K562 (cell line): ENCODE measurements at places on chromosomes 11 and 22. TPM values are rescaled to one million over a fixed set of nuclear protein-coding genes. Genes with fewer than 3 reads are reported as not detected.
A peak's percentile ranks its signal among the peaks of the same experiment; 100 is the strongest.

DNA sequence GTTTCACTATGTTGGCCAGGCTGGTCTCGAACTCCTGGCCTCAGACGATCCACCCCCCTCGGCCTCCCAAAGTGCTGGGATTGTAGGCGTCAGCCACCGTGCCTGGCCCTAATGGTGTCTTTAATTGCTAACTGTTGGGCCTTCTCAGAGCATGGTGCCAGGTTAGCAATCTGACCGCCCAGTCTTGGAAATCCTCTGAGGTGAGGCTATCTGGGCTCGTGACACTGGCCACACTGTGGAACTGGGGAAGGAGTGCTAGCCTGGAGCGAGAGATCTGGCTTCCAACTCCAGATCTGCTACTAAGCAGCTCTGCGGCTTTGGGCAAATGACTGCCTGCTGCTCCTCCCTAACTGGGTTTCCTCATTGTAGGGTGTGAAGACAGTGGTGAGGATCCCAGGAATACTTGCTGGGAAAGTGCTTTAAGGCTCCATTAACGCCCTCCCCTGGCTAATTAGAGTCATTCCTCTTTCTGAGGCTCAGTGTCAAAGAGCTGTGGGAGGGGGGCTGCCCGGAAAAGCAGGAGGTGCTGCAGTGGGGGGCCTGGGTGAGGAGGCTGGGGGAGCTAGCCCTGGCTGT, 35.4 kb downstream of the CHRDL2 start:
- no peak for DNase-seq

- DNase-seq = no peak
These were observed 26.1 kb downstream of the SNX19 start for GRCh38 chr11:130890039-130890745.

Gene FAM83F
- total RNA-seq = 0.07 and 0.13 TPM in 2 replicates

DNA sequence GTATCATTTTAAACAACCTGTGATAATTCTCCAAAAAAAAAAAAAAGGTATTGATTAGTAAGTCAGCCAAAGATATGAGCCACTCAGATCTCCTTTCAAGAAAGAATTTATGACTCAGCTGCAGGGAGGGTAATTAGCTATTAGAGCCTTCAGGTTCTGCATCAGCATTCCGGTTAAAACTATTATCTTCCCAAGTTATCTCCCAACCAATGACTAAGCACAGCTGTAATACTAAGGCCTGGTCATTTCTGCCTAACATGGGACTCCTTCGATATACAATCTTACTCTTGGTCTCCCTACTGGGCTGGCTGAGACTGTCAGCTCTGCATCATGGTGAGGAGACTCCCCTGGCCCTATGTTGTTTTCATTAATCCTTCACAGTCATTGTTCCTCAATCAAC, 60.4 kb downstream of the SBF2 start:
- DNase-seq = peak; percentile 3

DNA sequence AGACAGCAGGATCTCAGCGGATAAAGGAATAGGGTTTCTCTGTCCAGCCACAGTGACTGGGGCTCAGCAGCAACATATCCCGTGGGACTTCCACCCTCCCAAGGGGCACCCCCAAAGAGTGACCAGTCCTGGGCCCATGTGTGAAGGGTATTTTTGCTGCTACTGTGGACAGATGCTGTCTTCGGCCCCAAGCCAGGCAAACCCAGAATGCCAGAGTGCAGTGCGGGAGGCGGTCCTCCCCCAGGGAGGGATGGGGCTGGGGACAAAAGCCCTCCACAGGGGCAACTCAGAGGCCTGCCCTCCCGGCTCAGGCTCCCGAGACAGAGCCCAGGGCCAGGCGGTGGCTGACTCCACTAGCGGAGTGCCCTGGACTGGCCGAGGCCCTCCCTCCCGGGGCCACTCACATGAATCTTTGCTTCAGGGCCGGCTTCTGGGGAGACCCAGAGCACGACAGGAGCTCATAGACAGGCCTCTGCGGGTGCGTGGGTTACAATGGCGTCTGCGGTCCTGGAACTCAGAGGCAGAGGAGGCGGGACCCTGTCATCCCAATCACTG, 34.7 kb upstream of the WNT7B start:
- DNase-seq = no peak

Gene OR5L1
- total RNA-seq = not detected in 2 replicates

Gene RFPL3
- not detected in 2 replicates for total RNA-seq

DNA sequence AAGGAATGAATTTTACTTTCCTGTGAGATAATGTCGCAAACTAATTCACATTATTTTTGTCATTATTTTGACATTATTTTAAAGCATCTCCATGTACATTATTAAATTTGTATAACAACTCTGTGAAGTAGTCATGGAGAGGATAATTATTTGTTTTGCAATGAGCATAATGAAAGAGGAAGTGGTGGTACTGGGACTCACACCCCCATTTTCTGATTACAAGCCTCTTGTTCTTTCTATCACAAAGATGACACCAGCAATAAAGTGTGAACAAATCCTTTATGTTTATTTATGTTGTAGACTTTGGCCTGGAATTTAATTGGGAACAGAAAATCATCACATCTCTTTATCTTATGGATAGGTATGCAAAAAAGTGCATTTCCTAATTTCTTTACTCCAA, 522.6 kb downstream of the TMEM135 start:
- DNase-seq = no peak

Gene E2F8
- total RNA-seq = 16.1 and 17.6 TPM in 2 replicates

Gene PRSS23
- total RNA-seq = 0.51 and 0.58 TPM in 2 replicates

- DNase-seq = no peak
These were observed 252.1 kb upstream of the ARHGAP42 start for GRCh38 chr11:100434821-100435641.

DNA sequence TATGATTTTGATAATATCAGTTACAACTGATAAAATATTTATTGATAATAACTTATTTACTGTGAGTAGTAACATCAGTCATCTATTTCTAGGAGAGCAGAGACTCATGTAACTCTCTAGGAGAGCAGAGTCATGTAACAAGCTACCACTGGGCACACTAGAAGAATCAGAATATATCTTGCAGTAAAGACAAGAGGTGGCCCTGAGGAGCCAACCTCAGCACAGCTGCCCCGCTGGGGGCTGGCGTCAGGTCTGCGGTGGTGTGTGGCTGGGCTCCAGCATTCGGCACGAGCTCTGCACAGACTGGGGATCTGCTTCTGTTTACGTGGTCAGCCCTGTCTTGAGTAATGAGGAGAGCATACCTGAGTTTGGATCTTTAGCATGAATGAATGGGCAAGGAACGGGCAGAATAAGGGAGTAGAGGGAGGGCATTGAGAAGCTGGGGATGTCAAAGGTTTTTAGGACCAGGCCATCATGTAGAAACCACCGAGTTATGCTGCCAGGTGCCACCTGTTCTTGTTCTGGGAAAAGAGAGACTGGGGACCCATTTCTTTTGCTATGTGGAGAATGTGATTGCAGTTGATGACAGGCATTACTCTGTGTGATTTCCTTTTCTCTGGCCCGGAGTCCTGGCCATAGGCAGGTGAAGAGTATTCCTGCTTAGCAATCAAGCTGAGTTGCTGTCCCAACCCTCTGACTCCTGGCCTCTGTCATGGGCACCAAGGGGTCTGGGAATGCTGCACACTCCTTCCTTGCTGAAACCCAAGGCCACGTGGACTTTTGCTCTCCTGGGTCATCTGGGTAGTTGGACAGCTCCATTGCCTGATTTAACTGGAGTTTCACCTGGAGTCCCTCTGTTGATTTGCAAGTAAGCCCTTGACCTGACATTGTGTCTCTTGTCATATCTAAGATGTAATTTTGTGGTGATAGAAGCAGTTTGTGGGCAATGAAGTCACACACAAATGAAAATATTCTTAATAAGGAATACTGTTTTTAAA, 50.9 kb upstream of the HEPHL1 start:
- no peak for DNase-seq

- DNase-seq = no peak
These were observed 200.2 kb downstream of the PGR start for GRCh38 chr11:100929377-100929776.

DNA sequence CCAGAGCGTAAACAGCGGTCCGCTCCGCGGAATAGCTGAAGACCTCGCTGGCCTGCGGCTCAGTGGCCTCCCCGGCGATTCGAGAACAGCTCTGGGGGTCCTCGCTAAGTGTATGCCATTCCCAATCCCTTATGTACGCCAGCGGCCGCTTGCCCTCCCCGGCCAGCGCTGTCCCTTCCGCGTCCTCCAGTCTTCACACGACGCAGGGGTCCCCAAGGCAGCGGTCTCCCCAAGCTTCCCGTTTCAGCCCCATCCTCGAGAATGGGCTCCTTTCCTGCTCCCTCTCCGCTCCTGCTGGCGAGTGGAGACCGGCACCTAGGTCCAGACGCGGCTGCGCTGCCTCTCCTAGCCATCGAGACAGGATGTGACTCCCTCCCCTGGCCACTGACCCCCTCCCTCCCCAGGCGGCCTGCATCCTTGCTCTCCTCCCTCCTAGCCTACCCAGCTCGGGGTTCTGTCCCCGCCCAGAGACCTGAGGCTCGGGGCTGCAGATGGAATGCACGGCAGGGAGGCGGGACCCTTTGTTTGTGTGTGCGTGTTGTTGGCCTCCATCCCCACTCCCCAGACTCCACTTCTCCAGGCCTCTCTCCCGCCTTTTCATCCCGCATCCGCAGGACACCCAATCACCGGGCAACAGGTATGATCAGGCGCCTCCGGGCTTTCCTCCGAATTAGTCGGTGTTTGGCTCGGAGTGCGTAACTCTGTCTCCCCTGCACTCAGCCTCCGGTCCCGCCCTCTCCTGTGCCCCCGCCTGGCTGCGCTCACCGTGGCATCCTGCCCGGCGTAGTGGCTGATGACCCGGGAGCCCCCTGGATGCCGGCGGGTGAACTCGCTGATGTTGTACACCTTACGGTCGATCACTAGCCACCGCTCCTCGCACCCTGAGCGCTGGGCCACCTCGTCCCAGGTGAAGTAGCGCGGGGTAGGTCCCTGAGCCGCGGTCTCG, 740 bp downstream of the FADS1 start:
- DNase-seq = peak; percentile 77

GRCh38 chr11:117010808-117011540, 87.3 kb downstream of the SIK3 start:
- DNase-seq = no peak

Gene TRIM51
- not detected in 2 replicates for total RNA-seq

- DNase-seq = no peak
These were observed 47.4 kb downstream of the RPS6KA4 start for GRCh38 chr11:64406221-64406946.
